CD4-positive, alpha-beta T cell treated with Interleukin-4 for 4 hours (primary cell): ENCODE measurements at places on chromosomes 16 and 17.

DNA sequence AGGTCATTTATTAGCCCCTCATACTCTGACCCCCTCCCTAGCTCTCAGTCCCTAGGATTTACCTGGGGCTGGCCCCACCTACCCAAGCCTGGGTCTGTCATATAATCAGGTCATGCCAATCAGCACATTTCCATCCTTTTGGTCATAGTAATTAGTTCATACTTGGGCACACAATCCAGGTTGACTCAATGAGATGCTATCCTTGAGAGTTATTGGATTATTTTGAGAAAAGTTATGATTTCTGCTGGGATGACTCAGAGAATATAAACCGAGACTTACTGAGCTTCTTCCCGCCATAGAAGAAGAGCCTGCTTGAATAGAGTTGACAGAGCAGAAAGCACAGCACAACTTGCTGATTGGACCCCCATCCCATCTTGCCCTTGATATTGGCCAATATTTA, 331.5 kb downstream of the CBLN1 start:
- no peak for DNase-seq

DNA sequence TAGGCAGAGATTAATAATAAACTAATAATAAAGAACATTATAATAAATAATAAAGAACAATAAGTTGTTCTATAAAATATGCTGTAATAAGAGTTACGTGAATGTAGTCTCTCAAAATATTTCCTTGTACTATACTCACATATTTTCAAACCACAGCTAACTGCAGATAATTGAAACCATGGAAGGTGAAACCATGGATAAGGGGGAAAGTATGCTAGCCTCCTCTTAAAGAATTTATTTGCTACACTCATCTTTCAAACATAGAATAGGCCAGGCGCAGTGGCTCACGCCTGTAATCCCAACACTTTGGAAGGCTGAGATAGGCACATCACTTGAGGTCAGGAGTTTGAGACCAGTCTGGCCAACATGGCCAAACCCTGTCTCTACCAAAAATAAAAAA, 18.5 kb downstream of the CYTH1 start:
- DNase-seq = no peak

DNA sequence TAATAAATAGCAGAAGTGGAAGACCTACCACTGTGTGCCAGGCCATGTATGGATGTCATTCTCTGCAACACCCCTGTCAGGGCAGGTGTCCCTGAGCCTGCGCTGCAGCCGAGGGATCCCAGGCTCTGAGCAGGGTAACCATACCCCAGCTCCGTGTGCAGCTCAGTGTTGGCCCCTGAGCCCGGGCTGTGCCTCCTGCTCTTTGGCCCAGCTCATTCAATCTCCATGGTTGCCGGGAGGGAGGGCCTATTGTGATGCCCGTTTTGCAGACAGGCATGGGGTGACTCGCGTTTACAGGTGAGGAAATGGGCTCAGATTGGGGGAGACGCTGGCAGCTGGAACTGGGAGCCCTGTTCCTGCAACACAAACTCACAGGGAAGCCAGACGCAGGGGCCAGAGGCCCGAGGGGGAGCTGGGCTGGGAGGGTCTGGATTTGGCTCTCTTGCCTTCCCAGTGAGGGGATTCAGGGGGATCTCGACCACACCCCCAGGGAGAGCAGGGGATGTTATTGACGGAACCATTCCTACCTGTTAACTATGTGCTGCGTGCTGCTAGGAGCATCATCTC, 190.5 kb downstream of the IRF8 start:
- DNase-seq = no peak

- no peak for DNase-seq
Measured at GRCh38 chr17:15342460-15342859, 1.1 kb upstream of the TEKT3 start.

DNA sequence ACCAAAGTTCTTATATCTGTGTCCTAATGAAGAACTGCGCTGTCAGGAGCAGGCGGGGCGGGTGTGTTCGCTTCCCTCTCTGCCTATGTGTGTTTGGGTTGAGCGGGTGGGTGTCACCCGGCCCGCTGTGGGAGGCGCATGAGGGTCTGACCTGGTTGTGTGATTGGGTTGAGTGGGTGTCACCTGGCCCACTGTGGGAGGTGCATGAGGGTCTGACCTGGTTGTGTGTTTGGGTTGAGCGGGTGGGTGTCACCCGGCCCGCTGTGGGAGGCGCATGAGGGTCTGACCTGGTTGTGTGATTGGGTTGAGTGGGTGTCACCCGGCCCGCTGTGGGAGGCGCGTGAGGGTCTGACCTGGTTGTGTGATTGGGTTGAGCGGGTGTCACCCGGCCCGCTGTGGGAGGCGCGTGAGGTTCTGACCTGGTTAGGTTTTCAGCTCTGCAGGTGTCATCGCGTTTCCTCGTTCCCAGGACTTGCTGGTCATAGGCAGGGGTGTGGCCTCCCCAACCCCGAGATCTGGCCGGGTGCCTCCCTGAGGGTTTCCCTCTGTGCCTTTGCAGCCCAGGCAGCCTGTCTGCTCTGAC, 69.6 kb upstream of the ZNF750 start:
- peak; percentile 42 for DNase-seq

GRCh38 chr16:82509691-82510430, 116.9 kb upstream of the CDH13 start:
- no peak for DNase-seq

DNA sequence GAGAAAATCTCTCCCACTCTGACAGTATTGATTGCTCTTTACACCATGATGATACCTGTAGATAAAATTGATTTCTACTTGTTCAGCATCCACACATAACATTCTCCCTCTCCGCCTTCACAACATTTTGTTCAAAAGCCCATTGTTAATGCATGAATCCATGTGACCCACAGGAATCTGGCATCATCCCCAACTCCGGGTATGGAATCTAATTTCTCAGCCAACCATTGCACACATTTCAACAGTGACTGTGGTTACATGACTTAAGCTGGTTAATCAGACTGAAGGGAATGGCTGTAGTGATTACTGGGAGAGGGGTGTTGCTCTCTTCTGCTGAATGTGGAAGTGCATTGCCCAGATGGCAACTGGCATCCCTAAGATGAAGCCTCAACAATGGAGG, 161.4 kb upstream of the C16orf82 start:
- no peak for DNase-seq

DNA sequence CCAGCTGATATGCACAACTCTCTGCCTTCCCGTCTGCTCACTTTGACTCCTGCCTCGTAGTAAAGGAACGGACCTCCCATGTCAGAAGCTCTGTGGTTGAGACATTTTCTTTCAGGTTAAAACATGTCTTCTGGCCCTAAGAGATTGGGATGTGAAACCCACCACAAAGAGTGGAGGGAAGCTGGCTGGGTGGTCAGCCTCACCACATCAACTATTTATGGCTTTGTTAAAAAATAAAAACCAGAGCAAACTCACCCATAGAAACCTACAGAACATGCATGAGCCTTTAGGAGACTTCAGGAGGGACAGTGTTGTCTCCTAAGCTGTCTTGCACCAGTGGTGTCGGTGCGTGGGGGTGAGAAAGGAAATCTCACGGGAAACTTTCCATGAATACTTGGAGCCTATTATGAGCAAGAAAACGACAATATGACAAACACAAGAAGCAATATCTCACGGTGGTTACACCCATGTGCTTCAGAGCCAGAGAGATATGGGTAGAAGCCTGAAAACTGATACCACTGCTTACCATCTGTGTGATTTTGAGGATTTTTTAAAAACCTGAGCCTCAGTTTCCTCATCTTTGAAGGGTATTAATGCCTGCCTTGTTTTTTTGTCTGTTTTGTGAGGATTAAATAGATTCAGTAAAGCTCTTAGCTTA, 61.7 kb upstream of the XYLT1 start:
- no peak for DNase-seq

- no peak for DNase-seq
Measured at GRCh38 chr16:2968368-2968737, 795 bp upstream of the PAQR4 start.

- peak; percentile 71 for DNase-seq
Measured at GRCh38 chr16:75764154-75764768, 38.0 kb upstream of the CPHXL start.
